ENCODE measurements at places on chromosomes 5 and 9.

DNA sequence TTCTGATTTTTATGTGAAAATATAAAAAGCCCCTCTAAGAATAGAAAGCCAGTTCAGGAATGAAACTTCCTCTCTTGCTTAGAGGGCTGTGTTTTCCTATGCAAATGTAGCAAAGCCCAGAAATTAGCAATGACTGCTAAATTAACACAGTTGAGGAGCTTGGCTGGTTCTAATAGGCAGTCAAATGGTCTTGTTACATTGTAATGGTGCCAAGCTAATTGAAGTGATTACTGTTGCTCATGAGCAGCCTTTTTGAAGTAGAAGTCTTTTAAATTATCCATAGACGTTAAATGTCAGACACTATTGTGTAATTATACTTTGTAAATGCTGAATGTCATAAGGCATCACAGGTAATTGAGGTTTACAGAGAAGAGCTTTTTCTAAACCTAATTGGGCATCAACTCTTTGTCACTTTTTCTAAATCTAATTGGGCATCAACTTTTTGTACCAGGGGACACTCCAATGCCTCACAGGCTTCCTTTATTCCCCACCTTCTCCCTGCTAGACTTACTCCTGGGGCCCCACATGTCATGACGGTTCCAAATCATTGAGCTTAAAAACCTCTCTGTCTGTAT lies 229.1 kb downstream of the PSAT1 start:
- DNase-seq = no peak

GRCh38 chr5:131265311-131265803 lies 1.5 kb downstream of the CDC42SE2 start:
- peak; percentile 31 for DNase-seq

- DNase-seq = no peak
Observed at GRCh38 chr9:121242219-121242958, 25.6 kb upstream of the GSN start.

DNA sequence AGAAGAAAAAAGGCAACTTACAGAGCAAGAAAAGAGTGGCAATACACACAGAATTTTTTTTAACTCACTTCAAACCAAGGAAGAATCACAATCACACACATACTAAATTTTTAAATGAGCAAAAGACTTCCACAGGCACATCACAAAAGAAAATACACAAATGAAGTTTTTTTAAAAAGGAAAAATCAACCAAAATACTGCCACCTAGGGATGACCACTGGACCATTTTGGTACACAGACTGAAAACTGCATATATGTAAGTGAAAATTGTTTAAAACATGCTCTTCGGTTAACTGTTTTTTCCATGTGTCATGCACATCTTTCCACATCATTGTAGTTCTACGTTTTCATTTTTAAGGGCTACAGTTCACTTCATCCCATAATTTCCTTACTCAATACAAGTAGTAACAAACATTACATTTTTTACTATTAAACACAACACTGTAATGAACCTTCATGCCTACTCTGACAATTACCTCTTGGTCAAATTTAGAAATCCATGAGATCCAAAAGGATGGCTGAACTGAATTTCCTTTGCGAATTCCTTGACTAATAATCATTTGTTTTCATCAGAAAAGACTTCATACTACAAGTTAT lies 79.0 kb downstream of the FBXW11 start:
- no peak for DNase-seq

- no peak for DNase-seq
Observed at GRCh38 chr9:114691046-114691955, 9.3 kb upstream of the TEX48 start.
